ENCODE measurements at places on chromosomes 3 and 15.

- DNase-seq = no peak
Observed at GRCh38 chr15:67003586-67003985, 61.8 kb upstream of the SMAD3 start.

- no peak for DNase-seq
Observed at GRCh38 chr15:27714675-27715074, 384.4 kb downstream of the OCA2 start.

GRCh38 chr15:70023769-70024491 is 73.8 kb downstream of the TLE3 start:
- no peak for DNase-seq

DNA sequence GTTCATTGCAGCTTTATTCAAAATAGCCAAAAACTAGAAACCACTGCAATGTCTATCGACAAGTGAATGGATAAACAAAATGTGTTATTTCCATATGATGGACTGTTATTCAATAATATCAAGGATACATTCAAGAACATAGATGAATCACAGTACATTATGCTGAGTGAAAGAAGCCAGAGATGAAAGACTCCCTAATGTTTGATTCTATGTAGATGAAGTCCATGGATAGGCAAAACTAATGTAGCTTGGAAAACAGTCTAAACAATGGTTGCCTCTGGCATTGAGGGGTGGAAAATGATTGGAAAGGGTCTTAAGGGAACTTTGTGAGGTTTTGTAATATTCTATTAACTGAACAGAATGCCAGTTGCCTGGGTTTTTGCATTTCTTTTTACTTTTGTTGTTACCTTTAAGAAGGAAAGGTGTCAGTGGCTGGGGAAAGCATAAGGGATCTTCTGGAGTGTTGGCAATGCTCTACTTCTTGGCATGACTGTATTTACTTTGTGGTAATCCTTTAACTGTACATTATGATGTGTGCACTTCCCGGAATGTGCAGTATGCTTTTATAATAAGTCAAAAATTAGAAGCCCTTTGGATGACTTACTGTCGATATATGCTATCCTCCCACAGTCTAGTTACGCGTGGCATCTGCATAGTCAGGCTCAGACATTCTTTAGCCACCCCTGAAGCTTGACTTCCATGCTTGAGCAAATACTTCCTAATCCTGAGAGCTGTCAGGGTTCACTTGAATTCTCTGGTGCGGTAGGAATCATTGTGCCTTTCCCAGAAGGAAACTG is 20.5 kb upstream of the ATP10A start:
- DNase-seq = no peak

DNA sequence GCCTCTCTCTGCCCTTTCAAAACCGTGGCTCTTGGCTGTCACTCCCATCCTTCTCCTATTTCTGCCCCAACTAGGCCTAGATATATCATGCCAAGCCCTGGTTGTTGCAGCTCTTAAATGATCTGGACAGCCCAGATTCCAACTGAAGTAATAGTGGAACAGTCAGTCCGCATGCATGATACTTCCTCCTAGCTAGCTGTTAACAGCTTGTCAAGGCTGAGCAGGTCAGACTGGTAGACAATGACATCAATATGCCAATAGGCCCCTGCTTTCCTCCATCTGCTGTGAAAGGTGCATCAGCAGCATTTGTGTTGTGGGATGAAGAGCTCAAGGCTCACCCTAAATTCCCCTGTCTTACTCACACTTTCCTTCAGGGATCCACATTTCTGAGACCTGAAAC is 527.7 kb upstream of the TGFBR2 start:
- no peak for DNase-seq

GRCh38 chr3:102180280-102180931 is 254.4 kb upstream of the ZPLD1 start:
- no peak for DNase-seq

GRCh38 chr3:169914321-169914720 is 2.9 kb downstream of the SAMD7 start:
- DNase-seq = no peak

DNA sequence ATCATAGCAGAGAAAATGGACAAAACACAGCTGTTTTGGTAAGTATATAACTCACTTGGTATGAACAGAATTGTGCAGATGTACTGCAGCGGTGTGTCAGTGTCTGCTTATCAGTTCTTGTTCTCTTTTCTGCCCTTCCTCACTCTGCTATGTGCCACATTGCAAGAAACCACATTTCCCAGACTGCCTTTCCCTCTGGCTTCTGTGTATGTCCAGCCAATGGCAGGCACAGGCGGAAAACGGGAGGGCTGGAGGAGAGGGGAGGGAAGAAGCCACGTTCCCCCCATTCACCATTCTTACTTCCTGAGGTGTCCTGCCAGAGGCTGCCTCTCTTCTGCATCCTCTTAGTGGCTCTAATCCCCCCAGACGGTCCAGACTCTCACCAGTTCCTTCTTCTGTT is 15.4 kb downstream of the HHLA2 start:
- DNase-seq = no peak

GRCh38 chr3:141913150-141913811 is 36.8 kb downstream of the ATP1B3 start:
- DNase-seq = peak; percentile 34

DNA sequence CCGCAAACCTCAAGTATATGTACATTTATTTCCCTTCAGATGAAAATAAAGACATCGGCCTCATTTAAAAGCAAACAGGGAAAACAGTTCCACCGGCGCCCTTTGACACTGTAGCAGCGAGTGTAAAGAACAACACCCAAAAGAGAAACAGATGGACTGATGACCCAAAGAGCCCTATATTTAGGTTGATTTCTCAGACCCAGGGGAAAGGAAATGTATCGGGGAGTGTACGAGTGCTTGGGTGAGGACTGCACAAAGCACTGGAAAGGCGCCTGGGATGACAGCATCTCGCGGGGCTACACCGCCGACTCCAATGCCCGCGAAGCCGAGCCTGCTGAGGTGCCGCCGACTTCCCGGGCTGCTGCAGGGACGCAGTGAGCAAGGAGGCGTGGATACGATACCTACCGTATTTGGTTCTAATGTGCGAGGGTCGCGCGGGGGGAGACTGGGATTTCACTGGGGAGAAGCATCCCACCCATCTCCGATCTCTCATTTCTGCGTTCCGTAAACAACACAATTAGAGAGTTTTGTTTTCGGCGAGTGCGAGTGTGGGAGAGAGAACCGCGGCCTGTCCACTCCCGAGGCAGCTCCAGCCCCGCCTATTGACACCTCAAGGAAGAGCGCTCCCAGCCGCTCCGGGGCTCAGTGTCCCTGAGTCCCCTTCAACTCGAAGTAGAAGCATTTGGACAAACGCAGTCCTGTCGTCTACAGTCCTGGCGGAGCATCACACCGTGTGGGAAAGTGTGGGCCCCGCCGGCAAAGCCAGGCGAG is 2.0 kb downstream of the MECOM start:
- no peak for DNase-seq

DNA sequence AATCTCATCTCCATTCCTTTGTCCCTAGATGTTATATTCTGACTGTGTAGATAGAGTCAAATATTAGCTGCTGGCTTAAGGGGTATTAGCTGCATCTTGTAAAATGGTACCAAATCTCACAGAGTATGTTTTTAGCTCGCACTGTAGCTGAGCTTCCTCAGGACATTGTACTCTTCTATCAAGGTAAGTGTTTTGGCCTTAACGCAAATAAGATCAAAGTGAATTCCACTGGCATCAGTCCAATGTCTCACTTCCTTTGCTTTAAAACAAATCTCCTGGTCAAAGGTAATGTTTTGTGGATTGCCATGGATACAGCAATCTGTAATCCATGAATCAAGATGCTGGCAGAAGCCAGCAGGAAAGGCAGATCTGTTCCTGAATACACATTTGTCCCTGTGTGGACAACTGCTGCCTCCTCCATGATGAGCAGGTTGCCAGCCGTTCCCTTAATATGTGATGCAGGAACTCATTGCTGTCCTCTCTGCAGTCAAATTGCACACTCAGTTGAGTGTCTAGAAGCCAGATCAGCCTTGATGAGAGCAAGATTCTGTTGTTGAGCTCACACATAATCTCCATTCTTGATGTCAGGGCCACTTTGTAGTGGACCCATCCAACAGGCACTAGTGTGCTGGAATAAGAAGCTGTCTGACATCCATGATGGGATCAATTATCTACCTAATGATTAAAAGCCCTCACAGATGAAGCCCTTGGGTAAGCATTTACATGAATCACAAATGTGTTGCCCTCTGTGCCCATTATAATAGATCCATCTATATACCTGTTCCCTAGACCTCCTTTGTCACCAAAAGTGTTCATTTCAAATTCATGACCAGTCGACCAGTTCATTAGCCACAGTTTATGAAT is 96.6 kb upstream of the AGTR1 start:
- peak; percentile 4 for DNase-seq

- DNase-seq = no peak
Observed at GRCh38 chr15:80758130-80758745, 20.9 kb upstream of the CEMIP start.

- DNase-seq = no peak
Observed at GRCh38 chr15:66287461-66288057, 5.8 kb upstream of the DIS3L start.

GRCh38 chr15:35507932-35508638 is 37.9 kb downstream of the DPH6 start:
- no peak for DNase-seq

DNA sequence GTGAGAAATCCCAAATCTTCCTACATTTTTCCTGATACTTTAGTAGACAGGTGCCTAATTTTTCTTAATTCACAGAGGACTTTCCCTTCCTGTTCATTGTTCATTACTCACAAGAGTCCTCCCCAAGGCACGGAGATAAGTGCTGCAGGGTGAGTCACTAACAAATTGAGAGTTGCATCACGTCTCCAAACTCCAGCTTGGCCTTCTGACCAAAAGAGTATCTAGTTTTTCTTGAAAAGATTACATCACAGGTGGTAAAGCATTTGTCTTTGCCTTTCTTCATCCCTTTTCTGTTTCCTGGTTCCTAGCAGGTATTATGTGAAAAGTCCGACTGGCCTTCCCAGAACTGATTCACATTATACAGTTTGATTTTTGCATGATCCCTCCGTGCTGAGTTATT is 24.9 kb upstream of the RASGRP1 start:
- no peak for DNase-seq

DNA sequence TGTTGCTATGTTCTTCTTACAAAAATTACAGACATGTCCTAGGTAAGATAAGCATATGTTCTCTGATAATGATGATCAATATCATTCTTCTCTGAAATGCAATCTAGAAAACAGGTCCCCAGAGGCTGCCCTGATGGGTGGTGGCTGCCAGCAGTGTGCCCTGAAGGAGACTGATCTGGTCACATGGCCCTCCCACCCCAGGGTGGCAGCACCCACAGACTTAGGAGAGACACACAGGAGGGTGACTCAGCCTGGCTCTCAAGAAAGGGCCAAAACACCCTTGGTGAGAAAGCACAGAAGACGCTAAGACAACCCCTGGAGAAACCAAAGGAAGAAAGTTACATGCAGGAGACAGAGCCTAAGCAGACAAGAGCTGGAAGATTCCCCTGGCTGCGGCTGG is 203.7 kb downstream of the TJP1 start:
- DNase-seq = no peak

DNA sequence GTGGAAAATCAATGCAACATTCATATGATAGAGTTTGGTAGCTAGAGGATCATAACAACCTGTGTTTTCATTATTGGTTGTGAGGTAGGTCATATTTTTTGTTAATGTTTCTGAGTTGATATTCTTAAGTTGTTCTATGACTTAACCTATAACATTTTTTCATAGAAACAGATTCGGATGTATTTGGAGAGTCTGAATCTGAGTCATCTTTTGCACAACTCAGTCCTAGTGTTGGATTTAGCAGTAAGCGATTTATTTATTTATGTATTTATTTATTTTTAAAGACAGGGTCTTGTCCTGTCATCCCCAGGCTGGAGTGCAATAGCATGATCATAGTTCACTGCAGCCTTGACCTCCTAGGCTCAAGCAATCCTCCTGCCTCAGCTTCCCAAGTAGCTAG is 292.8 kb upstream of the ZNF717 start:
- no peak for DNase-seq

GRCh38 chr3:133983576-133984560 is 45.9 kb downstream of the SLCO2A1 start:
- no peak for DNase-seq

GRCh38 chr15:28921919-28922706 is 36.3 kb downstream of the APBA2 start:
- no peak for DNase-seq

- DNase-seq = no peak
Observed at GRCh38 chr3:45894015-45894414, 7.7 kb downstream of the CCR9 start.

DNA sequence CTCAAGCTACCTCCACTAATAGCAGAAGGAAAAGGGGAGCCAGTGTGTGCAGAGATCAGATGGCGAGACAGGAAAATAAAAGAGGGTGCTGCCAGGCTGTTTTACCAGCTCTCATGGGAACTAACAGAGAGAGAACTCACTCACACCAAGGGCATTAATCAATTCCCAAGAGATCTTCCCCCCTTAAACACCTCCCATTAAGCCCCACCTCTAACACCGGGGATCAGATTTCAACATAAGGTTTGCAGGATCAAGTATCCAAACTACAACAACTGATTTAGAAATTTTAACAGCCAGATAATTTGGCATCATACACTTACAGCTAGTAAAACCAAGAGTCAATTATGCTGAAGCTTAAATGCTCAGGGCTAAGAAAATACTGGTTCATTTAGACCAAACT is 18.9 kb downstream of the CD200 start:
- DNase-seq = no peak

DNA sequence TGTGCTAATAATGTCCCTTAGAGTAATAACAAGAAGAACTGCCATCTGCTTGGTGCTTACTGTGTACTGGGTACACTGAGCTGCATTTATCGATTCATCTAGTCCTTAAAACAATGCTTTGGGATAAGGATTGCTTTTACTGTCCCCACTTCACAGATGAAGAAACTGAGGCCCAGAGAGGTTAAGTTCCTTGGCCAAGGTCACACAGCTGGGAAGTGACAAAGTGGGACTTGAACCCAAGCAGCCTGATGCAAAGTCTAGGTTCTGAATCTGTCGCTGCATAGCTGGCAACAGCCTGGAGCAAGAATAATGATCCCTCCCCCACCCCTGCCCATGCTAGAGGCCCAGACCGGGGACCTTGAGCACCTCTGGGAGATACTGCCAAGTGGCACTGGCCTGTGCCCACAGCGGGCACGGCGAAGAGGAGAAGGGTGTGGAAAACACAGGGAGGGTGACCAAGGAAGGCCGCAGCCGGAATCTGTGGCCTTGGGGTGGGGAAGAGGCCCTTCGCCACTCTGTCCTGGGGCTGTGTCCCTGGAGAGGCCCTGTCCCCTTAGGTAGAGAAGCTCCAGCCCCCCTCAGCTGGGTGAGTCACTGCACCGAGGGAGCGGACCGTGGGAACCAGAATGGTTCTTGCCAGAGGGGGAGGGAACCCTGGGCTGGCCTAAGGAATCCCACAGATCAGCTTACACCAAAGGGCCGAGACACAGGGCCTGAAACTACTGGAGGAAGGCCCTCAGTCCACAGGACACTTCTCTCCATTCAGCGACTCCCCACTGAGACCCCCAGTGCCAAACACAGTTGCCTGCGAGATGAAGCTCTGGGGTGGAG is 3.5 kb downstream of the PLXND1 start:
- DNase-seq = no peak

- DNase-seq = peak; percentile 28
Observed at GRCh38 chr3:72299321-72299802, 514.4 kb upstream of the PROK2 start.

- no peak for DNase-seq
Observed at GRCh38 chr3:40908612-40909011, 290.7 kb upstream of the CTNNB1 start.

- no peak for DNase-seq
Observed at GRCh38 chr15:36826948-36827347, 247.5 kb downstream of the CDIN1 start.

All from HCT116 (cell line).